ENCODE measurements at places on chromosomes 2 and 18.

DNA sequence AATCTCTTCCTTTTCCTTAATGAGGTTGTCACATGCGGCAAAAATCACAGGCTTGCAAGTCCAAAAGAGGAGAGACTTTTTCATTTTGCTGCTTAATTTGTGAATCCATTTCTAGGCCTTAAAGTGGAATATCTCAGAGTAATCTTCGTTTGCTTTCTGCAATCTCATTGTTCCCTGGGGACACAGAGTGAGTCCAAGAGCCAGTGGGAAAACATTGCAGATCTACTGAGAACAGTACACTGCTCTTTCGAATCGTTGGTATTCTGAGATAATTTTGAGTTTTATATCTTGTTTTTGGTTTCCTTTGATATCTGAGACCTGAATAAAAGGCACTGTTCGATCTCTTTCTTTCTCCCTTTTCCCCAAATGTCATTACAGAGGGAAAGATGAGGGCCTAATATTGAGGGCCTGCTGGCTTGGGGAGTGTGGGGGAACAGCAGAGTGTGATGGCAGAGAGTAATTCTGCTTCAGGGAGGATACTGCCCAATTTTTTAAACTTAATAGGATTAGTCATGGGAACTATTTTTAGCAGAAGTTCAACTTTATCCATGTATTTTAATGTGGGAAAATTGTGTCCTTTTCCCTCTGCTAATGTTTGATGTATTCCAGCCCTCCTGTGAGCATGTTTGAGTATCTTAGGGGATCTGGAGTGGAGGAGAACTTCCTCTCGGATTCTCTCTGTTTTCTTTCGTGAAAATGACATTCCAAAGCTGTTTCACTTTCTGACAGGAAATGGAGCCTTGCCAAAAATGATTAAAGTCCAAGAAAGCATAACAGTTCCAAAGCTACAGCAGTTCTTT lies 418.2 kb upstream of the ZEB2 start:
- DNase-seq = no peak

- DNase-seq = no peak
Measured at GRCh38 chr18:23825978-23826405, 136.7 kb downstream of the LAMA3 start.

GRCh38 chr2:172234716-172235691 lies 132.3 kb upstream of the DLX2 start:
- peak; percentile 30 for DNase-seq

DNA sequence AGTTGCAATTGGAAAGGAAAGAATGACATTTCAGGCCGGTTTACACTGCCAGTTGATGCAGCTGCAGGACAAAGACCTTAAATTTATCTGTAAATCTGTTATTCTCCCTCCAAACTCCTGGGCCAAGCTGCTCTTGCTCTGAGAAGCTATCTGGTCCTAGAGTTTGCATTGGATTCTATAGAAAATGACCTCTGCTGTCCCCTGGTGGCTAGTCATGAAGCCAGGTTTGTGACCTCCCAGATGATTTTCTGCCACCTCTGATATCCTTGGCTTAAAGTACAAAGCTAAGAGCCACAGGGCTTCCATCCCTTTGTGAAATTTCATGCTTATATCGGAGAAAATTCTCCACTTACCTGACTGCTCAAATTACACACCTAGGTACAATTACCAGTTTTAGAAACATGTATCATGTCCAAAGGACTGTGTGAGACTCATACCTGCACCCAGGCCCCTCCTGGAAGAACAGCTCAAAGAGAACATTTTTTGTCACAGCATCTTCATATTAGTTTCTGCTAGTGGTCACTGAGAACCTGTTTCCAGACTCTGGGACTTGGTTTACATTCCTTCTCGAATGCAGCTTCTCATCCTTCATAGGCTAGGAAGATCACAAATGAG lies 28.9 kb upstream of the IER3IP1 start:
- peak; percentile 41 for DNase-seq

GRCh38 chr2:238901461-238902057 lies 53.7 kb downstream of the TWIST2 start:
- no peak for DNase-seq

GRCh38 chr2:63364866-63365265 lies 223.4 kb downstream of the WDPCP start:
- no peak for DNase-seq

DNA sequence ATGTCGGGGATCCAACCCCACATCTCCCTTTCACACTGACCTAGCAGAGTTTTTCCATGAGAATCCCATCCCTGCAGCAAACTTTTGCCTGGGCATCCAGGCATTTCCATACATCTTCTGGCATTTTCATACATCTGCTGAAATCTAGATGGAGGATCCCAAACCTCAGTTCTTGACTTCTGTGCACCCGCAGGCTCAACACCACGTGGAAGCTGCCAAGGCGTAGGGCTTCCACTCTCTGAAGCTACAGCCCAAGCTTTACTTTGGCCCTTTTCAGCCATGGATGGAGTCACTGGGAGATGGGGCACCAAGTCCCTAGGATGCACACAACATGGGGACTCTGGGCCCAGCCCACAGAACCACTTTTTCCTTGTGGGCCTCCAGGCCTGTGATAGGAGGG lies 32.2 kb upstream of the TEX51 start:
- no peak for DNase-seq

GRCh38 chr18:80204142-80204541 lies 43.2 kb downstream of the PARD6G start:
- no peak for DNase-seq

GRCh38 chr2:38968021-38968420 lies 78.3 kb downstream of the ARHGEF33 start:
- DNase-seq = no peak

DNA sequence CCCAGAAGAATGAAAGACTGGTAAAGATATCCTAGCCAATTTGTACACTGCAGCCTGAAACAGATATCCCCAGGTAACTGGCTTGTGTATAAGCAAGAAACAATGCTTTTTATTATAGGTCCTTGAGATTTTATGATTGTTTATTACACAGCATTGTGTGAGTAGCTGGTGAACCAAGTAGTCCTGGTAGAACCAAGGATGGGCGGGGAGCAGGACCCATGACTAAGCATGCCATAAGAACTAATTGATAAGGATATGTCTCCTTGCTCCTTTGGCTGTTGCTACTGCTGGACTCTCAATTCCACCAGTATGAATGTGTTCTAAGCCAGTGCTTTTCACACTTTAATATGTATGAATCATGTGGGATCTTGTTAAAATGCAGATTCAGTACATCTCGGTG lies 12.3 kb upstream of the ALMS1 start:
- no peak for DNase-seq

DNA sequence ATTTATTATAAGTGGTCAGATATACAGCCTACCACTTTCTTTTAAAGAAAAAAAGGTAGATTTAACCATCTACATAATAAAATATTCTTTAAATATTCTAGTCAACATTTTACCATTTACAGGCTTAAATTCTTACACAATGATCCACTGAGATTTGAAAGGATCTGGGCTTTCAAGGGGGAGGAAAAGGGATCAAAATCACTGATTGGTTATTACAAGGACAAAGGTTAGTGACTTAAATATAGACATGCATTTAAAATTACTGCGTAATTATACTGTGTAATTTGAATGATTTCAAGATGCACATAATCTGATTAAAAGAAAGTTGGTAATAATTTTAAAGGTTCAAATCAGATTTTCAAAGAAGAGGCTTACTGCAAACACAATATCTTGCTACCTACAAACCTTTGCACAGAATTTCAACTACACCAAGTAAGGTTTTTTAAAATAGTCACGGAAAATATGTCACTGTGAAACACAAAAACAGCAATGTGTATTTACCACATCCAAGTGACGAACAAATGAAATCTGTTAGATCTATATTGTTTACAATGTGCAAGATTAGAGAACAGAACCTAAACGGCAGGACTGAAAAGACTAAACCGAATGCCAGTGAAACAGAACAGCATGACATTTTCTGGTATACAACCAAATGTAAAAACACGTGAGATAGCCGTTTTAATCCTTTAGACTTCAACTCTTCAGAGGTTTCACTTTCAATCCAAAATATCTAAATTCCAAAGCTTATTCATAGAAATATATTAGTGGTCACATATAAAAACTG lies 40.8 kb downstream of the RTN4 start:
- no peak for DNase-seq

GRCh38 chr2:99615247-99615771 lies 125.5 kb upstream of the REV1 start:
- DNase-seq = no peak

GRCh38 chr2:150292192-150292591 lies 195.3 kb downstream of the RND3 start:
- no peak for DNase-seq

DNA sequence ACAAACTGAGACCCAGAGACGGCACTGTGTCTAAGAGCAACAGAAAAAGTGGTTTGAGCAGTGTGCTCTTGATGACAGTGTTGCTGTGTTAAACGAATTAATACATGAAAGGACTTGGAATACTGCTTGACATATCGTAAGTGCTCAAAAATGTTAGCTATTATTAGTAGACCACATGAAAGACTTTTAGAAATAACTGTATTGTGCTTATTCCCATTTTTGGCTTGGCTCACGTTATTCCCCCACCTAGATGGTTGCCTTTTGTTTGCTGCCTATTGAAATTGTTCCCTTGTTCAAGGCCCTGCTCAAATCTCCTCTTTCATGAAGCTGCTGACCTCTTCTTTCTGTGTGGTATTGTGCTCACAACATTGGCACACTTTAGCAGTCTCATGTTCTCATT lies 27.8 kb upstream of the C2orf74 start:
- no peak for DNase-seq

GRCh38 chr18:61727241-61728193 lies 165.3 kb downstream of the RNF152 start:
- no peak for DNase-seq

GRCh38 chr2:140679752-140680151 lies 1451.1 kb downstream of the LRP1B start:
- no peak for DNase-seq

DNA sequence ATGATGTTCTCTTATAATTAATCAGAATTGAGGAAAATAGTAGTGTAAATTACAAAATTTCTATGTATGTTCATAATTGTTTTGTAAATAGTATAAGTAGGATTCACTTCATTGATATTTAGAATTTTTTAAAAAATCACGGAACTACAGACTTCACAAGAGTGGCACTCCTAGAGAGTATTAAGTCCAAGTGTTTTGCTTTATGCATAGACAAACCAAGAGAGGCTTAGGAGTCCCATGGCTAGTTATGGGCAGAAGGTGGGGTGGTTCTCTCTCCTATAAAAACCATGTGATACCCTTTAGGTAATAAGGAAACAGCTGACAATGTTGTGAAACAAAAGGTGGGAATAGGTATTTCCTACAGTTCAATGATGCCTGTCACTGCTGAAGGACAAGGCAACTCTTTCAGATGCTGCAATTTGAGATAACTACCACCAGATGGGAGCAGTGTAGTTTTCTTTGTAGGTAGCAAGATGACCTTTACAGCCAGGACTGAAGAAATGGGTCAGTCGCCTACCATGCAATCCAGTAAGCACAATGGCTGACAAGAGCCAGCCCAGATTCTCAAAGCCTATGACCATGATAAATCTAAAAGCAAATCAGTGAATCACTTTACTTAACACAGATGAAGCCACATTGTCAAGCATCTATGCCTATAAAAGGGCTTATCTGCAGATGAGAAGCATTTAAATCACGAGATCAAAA lies 83.9 kb downstream of the AAK1 start:
- no peak for DNase-seq

DNA sequence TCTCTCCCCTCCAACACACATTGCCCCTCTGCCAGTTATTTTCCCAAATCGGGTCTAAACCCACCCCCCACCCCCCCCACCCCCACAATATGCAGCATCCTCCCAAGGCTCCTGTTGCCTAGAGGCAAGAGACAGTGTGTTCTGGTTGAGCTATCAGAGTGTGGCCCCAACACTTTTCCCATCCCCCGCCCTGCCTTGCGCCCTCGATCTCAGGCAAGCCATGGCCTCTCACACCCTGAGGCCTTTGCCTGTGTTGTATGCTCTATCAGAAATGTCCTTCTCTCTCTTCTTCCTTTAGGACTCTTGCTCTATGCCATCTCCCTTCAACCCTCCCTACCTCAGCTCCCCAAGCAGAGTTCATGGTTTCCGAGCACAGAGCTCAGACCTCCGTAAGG lies 9.5 kb upstream of the GRHL1 start:
- DNase-seq = no peak

DNA sequence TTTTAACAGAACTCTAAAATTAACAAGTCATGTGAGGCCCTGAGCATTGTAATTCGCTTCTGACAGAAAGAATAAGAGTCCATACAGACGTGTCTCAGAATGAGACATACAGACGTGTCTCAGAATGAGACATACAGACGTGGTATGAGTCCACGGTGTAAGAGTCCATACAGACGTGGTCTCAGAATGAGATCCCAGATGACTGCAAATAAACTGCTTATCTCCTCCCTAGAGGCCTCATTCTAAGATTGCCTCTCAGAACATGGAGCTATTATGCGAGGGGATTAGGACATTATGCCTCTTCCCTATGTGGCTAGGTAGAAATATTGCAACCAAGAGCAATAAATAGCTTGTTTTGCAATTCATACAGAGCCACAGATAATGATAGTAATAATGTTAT lies 63.9 kb downstream of the NEB start:
- DNase-seq = no peak

DNA sequence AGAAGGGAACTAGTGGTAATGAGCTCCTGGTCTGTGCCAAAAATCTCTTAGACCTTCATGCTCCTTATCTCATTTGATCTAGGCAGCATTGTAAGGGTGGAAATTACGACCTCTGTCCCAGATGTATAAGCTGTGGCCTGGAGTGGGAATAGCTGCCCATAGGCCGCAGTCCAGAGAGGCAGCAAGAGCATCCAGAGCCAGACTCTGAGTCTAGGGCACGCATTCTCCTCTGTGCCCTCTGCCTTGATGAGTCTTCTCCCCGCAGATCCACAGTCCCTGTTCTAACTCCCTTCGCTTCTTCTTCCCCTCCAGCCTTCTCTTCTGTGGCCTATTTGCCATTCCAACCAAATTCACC lies 304.6 kb downstream of the MYCN start:
- DNase-seq = no peak

DNA sequence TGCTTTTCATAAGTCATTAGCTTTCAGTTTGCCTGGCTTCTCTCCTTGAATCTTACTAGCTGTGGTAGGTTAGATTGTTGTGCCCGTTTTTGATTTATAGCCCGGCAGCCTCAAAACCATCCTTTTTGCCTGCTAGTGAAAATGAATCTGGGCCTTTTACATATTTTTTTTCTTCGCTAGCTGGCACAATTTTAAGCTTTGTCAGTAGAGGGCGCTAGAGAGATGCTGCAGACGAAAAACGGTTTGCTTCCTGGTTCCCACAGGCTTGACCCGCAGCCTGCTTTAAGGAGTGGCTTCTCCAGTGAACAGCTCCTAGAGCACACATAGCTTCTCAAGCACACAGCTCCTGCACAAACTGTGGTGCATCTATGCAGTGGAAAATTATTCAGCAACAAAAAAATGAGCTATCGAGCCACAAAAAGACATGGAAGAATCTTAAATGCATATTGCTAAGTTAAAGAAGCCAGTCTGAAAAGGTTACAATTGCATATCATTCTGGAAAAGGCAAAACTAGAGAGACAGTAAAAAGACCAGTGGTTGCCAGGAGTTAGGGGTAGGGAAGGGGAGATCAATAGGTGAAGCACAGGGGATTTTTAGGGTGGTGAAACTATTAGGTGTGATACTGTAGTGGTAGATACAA lies 47.9 kb downstream of the E2F6 start:
- no peak for DNase-seq

- no peak for DNase-seq
Measured at GRCh38 chr2:189115126-189115525, 64.4 kb downstream of the COL5A2 start.

GRCh38 chr2:168573128-168573903 lies 117.2 kb downstream of the CERS6 start:
- no peak for DNase-seq

GRCh38 chr2:157107460-157107859 lies 150.0 kb upstream of the GALNT5 start:
- DNase-seq = no peak

Measured in stimulated activated CD4-positive, alpha-beta T cell treated with anti-CD3 and anti-CD28 coated beads, Interleukin-2, amount 100 ng/mL, for 24 hours (primary cell).